Aorta (tissue), 5 donors: ENCODE measurements at places on chromosomes 12 and 14.

- no peak for DNase-seq
Observed at GRCh38 chr14:67863223-67863622, 43.6 kb downstream of the RAD51B start.

GRCh38 chr12:107602446-107602845, 83.2 kb upstream of the PWP1 start:
- no peak for DNase-seq

DNA sequence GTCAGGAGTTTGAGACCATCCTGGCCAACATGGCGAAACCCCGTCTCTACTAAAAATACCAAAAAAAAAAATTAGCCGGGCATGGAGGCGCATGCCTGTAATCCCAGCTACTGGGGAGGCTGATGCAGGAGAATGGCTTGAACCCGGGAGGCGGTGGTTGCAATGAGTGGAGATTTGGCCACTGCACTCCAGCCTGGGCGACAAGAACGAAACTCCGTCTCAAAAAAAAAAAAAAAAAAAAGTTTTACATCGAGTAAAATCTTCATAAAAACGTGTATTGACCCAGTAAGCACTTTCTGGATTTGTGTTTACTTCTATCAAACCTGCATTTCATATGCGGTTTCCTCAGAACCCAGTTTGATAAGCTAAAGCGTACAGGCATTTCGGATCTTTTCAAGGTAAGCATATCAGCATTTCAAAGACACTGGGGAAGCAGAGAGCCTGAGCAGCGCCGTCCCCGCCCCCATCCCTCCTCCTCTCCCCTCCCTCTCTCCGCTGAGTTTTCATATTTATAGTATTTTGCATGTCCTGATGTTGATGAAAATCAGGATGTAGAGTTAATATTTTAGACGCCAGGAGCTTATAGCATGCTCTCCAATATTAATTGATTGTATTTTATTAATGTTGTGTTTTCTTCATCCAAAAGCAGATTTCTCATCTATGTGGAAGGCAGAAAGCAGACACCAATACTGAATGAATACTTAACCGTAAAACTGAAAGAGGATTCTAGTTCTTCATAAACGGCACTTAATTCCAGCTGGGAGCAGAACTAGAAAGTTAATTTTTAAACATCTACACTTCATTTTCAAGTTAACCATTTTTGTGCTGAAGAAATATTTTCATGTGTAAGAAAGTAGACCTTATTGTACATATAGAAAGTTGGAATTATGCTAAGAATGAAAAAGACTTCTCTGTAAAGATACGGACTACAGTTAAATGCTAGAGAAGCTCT, 9.2 kb upstream of the HIP1R start:
- peak; percentile 59 for DNase-seq

DNA sequence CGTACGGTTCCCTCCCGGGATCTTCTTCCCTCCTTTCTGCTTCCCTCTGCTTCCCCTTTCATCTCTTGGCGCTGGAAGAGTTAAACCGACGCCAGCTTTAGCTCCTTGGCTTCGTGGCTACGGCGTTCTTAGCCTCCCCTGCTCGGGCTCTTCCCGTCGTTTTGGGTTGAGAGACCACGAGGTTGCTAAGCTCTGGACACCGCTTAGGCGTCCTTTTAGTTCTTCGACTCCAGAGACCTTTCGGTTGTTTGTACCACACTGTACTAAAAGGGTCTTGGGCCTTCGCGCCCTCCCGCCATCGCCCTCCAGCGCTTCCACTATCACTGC, 545 bp downstream of the CPSF2 start:
- DNase-seq = no peak

DNA sequence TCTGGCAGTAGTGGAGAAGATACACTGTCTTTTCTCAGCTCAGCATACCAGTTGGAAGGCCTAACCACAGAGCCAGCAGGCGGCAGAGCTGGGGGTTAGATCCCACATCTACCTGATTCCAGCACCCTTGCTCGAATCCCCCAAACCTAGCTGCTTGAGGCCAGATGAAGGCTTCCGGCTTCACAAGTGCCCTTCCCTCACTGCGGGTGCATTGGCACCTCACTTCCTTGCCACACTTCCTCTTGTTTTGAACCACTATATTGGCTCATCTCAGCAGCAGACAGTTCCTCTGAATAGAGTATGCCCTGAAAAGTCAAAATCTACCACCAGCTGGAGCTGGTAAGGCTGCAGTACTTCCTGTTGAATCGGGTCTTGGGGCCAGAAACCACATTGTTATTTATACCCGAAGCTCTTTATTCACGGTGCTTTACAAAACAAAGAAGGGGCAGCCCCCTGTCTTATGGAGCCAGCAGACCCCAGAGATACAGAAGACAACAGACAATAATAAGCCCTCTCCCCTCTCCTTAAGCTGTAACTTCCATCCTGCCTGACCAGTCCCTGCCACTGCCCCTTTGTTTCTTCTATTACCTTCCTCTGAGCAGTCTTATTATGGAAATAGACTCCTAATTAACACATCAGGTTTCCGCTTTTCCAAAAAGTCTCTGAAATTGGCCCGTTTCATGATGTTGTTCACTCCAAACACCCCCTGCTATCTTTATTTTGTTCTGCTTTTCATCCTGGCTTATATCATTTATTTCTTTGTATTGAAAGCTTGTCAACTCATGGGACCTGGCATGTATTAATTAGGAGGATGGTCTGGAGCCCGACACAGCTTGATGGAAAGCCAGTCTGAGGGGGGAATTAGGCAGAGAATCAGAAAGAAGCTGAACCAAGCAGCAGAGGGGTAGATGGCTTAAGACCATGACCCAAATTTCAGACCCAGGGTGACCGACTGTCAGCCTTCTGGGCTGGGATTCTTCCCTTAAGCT, 233.5 kb downstream of the EFCAB11 start:
- no peak for DNase-seq

DNA sequence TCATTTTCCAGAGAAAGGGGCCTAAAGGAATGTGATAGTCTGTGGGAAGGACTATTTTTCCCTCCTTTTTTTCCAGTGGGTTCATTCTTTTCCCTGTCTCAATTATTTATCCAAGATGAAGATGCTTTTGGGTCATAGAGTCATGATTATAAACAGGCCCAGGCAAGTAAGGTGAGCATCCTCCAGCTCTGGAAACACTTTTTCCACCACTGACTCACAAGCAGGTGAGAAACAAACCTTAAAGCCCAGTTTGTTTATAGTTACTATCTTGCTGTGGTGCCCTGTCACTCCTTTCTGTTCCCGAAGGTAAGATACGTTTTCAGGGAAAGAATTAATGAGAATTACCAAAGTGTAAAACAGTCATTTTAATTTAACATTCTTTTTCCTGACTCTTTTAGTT, 107.7 kb upstream of the IFNG-AS1 start:
- no peak for DNase-seq

DNA sequence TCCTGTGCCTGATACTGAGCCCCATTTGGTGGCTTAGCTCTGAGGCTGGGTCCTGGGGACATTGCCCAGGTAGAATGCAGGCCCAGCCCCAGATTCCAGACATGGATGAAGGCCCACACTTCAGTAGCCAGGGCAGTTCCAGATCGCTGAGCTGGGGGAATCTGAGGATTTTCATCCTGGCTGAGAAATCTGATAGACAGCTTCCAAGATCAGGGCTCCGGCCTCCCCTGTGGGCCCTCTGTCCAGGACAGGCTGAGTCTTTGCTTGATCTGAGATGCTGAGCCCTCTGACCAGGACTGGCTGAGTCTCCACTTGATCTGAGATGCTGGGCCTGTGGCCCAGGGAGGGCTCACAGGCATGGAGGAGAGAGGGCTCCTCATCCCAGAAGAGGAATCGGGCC, 3.3 kb upstream of the RASAL1 start:
- peak; percentile 54 for DNase-seq

DNA sequence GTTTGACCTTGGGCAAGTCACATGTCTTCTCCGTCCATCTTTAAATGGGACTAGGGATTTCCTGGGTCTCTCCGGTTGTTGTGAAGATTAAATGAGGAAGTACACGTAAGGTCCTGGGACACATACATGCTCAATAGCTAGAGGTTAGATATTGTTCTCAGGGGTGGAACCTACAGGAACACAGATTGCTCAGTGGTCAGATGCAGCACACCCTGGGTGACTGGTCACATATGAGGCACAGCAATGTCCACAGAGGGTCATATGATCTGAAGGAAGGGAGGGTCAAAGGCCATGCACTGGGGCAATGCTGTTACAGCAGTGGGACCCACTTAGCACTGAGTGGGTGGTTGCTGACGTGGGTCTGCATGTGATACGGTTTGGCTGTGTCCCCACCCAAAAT, 11.4 kb upstream of the SLC8B1 start:
- DNase-seq = no peak

GRCh38 chr12:116069943-116070342, 207.6 kb downstream of the MED13L start:
- no peak for DNase-seq

- DNase-seq = no peak
Observed at GRCh38 chr12:93780101-93780641, 103.0 kb downstream of the CRADD start.

- peak; percentile 40 for DNase-seq
Observed at GRCh38 chr12:116336542-116337065, 59.1 kb upstream of the MED13L start.

- no peak for DNase-seq
Observed at GRCh38 chr12:12661086-12661856, 34.7 kb downstream of the GPR19 start.

- no peak for DNase-seq
Observed at GRCh38 chr14:56300495-56300894, 182.3 kb downstream of the PELI2 start.

GRCh38 chr12:102876883-102877282, 40.2 kb downstream of the PAH start:
- DNase-seq = no peak

DNA sequence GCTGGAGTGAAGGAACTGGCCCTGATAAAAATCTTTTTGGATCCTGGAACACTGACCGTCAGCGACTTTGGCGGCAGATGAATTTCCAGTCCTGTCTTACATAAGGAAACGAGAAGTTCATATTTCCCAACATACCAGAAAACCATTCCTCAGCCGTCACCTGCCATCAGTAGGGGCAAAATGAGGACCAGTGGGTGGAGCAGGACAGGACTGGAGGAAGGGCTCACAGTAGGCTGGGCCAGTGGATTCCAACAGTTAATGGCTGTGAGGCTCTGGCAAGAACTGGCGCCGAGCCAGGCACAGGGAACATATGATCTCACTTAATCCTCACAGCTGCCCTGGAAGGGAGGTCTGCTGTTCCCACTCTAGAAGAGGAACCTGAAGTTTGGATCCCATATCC, 67.2 kb upstream of the FAM181A start:
- peak; percentile 82 for DNase-seq

- no peak for DNase-seq
Observed at GRCh38 chr12:31887109-31887811, 72.0 kb upstream of the RESF1 start.

- DNase-seq = no peak
Observed at GRCh38 chr12:40752011-40752410, 59.8 kb downstream of the CNTN1 start.

- DNase-seq = no peak
Observed at GRCh38 chr14:102055181-102055901, 31.5 kb downstream of the HSP90AA1 start.

DNA sequence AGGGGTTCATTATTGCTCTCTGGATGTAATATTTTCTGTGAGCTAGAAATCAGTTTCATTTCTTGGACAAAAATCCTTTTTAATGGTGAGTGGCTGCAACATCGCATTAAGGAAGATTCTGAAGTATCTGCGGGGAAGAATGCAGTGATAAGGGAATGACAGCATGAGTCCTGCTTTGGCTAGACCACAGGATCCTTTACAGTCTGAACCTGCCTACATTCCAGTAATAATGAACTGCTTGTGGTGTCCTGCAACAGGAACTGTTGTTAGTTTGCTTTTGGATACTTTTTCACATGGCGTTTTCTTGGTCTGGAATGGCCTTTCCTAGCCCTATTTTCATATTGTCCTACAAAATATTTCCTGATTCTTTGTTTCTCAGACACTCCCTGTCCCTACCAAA, 15.7 kb downstream of the MDM2 start:
- no peak for DNase-seq
